ENCODE measurements at places on chromosomes 12 and 14.
A peak's percentile ranks its signal among the peaks of the same experiment; 100 is the strongest.

DNA sequence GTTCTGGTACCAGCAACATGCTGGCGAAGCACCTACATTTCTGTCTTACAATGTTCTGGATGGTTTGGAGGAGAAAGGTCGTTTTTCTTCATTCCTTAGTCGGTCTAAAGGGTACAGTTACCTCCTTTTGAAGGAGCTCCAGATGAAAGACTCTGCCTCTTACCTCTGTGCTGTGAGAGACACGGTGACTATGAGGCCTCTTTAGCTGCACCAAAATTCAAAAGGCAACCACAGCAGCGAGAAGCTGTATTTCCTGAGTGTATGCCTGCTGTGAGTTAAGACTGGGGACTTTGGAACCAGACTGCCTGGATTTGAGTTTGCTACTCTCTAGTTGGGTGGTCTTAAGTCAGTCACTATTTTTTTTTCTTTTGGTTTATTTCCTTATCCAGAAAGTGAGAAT, 8.7 kb upstream of the OR10G2 start:
- no peak for DNase-seq

DNA sequence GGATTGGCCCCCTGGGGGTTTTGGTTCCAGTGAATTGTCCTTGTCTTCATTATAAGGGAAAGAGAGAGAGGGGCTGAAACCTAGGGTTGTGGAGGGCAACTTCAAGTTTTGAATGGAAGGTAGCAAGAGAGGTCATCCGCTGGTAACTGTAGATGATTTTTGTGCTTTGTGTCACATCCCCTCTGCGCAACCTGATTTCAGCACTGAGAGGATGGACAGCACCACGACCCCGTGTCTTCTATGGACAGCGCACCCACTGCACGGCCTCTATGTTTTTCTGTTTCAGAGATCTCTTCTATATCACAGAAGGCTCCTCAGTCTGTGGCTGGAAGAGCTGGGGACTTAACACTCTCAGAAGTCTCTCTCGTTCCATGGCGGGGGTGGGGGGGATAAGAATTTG, 127.0 kb upstream of the RPH3A start:
- DNase-seq, result peak; percentile 31

- DNase-seq, result peak; percentile 16
Measured at GRCh38 chr12:99146185-99146584, 501.1 kb downstream of the APAF1 start.

- no peak for DNase-seq
Measured at GRCh38 chr14:29740491-29740890, 187.2 kb downstream of the PRKD1 start.

DNA sequence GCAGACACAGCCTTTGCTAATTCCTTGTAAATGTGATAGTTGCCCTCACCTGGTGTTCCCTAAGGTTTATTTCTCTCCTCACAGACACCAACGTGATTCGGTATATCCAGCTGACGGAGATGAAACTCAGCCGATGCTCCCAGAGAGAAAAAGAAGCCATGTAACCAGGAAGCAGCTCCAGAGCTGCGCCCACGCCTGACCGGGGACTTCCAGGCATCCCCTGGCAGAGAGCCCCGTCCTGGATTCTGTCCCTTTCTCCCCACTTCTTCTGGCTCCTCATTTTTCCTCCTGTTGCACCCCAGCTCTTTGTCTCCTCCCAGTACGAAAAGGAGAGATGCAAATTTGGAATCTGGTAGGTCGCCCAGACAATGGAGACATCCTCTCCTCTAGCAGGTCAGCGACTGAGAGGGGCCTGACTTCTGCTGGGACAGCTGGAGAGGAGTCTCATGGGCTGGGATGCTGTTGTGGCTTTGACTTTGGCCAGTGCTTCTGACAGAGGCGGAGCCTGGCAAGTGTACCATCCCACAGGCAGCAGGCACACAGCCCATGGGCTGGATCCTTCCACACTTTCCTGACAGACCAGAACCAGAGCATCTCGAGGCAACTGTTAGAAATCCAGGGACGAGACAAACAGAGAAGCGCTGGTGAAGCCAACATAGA, 29.4 kb downstream of the TTC9 start:
- DNase-seq, result no peak

DNA sequence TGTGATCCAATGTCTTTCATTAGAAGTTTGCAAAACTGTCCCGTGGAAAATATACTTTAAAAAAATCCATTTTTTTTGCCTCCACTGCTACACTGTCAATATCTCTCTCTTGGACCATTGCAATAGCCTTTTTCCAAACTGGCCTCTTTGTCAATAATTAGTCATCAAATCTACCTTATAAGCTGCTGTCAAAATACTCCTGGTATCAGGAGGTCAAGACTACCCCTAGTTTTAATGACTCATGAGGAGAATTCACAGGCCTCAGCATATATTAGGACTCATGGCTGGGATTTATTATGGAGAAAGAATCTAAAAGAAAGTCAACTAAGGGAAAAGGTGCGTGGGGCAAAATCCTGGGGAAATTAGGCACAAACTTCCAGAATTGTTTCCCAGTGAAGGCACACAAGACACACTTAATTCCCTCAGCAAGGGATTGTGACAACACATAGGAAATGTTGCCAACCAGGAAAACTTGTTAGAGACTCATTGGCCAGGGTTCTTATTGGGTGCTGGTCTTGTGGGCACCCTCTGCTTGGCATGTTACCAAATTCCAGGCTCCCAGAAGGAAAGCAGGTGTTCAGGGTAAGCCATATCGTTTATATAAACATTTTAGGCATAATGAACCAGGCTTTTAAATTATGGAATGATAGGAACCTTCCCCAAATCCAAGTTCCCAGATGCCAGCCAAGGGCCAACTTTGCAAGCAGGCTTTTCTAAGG, 56.1 kb downstream of the TMEM117 start:
- DNase-seq, result no peak

DNA sequence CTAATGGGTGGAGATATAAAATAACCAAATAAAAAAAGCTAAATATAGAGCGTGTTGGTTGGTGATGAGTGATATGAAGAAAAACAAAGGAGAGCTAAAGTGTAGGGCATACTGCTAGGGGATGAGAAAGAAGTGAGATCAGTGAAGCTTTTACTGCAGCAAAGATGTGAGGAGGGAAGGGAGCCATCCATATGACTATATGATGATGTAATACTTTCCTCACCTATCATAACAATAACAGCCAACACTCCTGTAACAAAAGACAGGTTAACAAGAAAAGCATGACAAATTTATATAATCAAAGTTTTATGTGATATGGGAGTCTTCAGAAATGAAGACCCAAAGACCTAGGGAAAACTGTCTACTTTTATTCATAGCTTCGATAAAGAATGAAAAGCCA, 57.4 kb upstream of the LRFN5 start:
- no peak for DNase-seq

- DNase-seq, result no peak
Measured at GRCh38 chr12:32906399-32907165, 10.0 kb upstream of the PKP2 start.

DNA sequence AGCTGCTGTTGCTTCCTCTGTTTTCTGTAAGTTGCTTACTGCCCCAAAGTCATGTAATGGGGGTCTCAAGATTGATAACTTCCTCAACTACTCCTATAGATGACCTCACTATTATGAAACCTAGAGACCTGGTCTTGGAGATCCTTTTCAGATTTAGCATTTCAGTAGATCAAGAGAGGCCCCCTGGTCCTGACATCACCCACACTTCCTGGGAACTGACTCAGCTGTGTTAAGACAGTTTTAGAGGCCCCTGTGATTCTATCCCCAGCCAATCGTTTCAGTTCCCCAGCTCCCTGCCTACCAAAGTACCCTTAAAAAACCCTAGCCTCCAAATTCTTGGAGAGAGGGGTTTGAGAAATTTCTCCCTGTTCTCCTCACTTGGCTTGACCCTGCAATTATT, 9.2 kb upstream of the ARG2 start:
- no peak for DNase-seq

DNA sequence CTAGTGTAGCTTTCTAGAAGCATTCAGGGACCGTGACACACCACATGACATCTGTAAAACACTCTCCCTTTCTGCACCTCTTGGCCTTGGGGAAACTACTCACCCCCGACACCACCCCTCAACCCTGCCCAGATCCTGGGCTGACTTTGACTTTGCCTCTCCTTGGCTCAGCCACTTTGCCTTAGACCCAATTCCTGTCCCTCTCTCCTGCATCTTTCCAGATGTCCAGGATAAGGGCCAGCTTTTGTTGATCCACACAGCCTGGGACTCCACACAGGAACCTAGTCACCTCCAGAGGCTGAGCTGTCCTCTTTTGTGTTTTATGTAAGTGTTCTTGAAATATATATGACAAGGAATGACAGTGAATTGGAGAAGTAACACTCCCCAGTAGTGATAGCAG, 153.7 kb upstream of the PLXNC1 start:
- no peak for DNase-seq

DNA sequence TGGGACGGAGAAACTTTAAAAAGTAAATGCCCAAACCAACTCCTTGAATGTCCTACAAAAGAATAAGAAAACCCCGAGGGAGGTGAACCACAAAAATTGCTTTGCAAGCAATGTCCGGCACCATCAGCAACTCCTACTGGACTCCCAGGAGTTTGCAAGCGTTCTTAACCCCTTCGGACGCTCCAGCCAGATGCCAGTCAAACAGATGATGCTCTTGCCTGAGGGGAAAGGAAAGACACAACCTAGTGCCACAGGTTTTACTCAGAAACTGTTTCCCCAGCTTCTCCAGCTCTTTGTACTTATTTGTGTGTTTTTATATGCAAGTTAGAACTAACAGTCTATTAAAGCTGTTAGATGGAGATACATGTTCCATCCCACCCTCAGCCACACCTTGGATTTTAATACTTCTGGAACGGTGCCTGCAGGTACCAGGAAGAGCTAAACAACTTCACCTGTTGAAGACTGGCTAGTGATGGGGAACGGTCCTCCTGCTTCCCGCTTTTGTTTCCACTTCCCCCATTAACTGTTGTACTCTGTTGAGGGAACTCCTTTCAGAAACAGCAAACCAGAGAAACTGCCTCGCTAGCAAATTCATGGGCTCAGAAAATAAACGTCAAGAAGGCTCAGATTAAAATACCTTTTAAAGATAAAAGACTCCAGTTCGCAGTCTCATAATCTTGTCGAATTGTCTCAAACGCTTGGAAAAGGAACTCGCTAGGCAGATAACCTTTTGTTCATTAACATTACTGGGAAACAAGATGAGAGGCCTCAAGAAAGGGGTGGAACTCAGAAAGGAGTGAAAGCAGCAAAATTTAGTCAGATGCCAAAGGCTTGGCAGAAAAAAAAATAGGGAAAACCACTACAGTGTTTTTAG, 1.1 kb upstream of the FERMT2 start:
- DNase-seq, result peak; percentile 78

DNA sequence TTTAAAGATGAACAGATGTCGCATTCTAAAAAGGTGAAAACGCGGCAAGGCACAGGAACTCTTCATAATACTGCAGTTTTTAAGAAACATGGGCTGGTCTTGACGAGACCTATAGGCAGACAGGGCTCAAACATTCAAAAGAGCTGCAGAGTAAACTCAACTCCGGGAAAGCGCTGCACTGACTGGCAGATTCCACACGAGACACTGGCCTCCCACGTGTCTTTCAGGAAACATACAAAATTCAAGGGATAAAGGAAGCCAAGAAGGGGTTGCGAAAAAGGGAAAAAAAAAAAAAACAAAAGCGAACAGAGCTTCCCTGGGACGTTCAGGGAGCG, 614 bp upstream of the ARF6 start:
- DNase-seq, result peak; percentile 88

- DNase-seq, result no peak
Measured at GRCh38 chr14:105042813-105043212, 21.9 kb upstream of the CDCA4 start.

DNA sequence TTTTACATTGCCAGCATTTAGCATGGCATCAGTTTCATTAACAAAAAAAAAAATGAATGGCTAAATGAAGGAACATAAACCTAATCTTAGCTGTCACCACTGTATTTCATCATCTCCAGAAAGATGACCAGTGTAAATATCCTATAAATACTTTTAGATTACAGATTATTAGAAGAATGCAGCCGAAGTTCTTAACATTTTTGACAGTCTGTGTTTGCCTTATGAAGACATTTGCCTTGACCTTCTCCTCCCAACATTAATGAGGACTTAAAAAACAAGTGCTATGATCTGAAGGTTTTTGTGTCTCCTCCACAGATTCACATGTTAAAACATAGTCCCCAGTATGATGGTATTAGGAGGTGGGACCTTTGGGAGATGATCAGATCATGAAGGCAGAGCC, 253.0 kb downstream of the SNAPC1 start:
- DNase-seq, result no peak

- no peak for DNase-seq
Measured at GRCh38 chr14:58288106-58288792, 10.1 kb upstream of the ARID4A start.

DNA sequence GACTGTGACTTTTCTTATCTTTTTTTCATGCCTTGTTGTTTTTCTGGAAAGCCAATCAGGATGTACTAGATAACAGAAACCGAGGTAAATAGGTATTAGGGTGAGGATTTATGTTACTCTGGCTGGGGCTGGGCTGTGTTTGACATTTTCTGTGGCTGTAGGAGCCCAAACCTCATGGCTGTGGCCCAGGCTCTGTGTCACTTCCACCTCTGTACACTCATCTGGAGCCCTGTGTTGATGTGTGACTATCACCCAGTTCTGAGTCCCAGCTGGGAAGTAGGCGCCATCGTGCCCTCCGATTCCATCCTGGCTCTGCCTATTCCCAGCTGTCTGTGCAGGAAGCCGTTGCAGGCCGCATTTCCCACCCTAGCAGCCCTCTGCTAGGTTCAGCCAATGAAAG, 1.6 kb upstream of the HHIPL1 start:
- no peak for DNase-seq

- DNase-seq, result no peak
Measured at GRCh38 chr14:93981316-93982229, 5.2 kb upstream of the ASB2 start.

- DNase-seq, result no peak
Measured at GRCh38 chr14:71324767-71325272, 417.6 kb downstream of the PCNX1 start.

DNA sequence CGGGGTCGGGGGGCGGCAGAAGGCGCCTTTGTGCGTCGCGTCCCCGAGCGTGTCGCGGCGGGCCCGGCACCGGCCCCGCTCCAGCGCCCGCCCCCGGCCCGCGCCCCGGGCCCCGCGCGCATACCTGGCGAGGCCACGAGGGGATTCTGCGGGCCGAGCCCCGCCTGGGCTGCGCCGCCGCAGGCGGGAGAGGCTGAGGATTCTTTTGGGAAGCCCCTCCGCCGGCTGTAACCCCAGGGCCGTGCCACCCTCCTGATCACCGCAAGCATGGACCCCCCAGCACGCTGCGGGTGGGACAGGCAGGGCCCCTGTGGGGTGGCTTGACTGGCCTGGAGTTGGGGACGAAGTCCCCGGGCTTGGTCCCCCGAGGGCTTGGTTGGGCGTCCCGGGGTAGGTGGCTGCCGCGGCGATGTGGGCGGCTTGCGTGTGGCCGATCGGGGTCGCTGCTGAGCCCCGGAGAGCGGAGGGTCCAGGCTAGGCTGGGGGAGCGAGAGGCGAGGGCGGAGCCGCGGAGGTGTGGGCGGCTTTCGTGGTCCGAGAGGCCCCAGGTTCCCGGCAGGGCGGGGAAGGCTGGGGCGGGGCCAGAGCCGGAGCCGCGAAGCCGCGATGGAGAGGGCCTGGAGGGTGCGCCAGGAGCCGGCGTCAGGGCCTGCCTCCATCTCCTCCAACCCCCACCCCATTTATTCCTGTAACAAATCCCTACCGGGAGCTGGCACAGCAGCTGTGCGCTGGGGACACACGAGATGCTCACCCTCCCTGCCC, 28.4 kb upstream of the GPR132 start:
- peak; percentile 67 for DNase-seq

Measured in SK-MEL-5 (cell line).